ENCODE measurements at places on chromosomes 4 and X.

GRCh38 chrX:65706041-65706828, 38.8 kb downstream of the MSN start:
- DNase-seq: peak; percentile 64

DNA sequence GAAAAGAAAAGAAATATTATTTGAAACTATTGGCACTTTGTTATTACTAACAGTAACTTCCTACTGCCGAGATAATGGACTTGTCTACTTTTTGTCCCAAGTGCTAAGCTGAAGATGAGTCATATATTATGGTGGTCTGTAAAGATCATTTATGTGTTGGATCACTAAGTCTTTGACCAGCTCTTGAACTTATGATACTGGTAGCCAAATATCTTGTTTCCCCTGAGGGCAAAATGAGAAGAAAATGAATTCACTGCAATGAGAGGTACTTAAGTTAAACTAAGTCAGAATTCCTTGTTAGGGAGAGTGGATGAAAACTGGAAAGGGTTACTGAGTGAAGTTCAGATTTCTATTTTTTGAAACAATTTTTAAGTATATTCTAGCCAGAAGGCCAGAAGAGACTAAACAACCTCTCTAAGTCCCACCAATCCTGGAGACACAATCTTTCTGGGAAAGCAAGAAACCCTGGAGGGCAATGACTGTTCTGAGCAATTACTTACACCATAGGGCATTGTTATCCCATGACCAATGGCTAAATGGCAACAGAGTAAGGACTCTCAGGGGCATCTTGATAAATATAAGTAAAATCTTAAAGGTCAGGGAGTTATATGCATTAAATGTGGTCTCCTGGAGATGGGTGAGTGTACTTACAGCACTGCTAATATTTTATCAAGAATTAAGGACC, 287.7 kb downstream of the STIM2 start:
- no peak for DNase-seq

GRCh38 chr4:175369087-175369486, 443.0 kb downstream of the GPM6A start:
- DNase-seq: no peak

- DNase-seq: no peak
These were observed 20.2 kb downstream of the PYURF start for GRCh38 chr4:88503344-88503743.

Data from inflammatory macrophage treated with lipopolysaccharide for 4 hours (primary cell).